ENCODE measurements at places on chromosomes 7 and 10.

- H3K36me3 ChIP-seq: peaks cover 5% of the 10 kb centered on the region
- no peak overlapping the region for H3K4me3 ChIP-seq
- DNase-seq: peak; percentile 89
- H3K4me1 ChIP-seq: no peaks in the 10 kb centered on the region
- H3K27me3 ChIP-seq: no peaks in the 10 kb centered on the region
- H3K27ac ChIP-seq: peak overlapping the region; percentile 75
These were observed 8.4 kb upstream of the PGAM2 start for GRCh38 chr7:44073664-44074348.

- DNase-seq: no peak
- H3K27ac ChIP-seq: no peak overlapping the region
- H3K4me3 ChIP-seq: no peak overlapping the region
These were observed 56.2 kb upstream of the ATP6V0A4 start for GRCh38 chr7:138854115-138854645.

GRCh38 chr10:72563327-72563932 is 62.4 kb downstream of the MICU1 start:
- H3K4me1 ChIP-seq: no peaks in the 10 kb centered on the region
- peak; percentile 73 for DNase-seq
- peak overlapping the region; percentile 35 for H3K27ac ChIP-seq
- peaks cover 22% of the 10 kb centered on the region for H3K36me3 ChIP-seq

GRCh38 chr7:158595068-158595467 is 7.4 kb upstream of the PTPRN2 start:
- no peak overlapping the region for H3K4me3 ChIP-seq
- no peaks in the 10 kb centered on the region for H3K36me3 ChIP-seq
- H3K4me1 ChIP-seq: no peaks in the 10 kb centered on the region
- H3K27me3 ChIP-seq: no peaks in the 10 kb centered on the region
- no peak overlapping the region for H3K27ac ChIP-seq
- DNase-seq: no peak

- no peak overlapping the region for H3K4me3 ChIP-seq
- no peaks in the 10 kb centered on the region for H3K36me3 ChIP-seq
- H3K27ac ChIP-seq: no peak overlapping the region
- H3K4me1 ChIP-seq: no peaks in the 10 kb centered on the region
- no peaks in the 10 kb centered on the region for H3K27me3 ChIP-seq
These were observed 53.9 kb downstream of the MINDY4 start for GRCh38 chr7:30824821-30825720.

GRCh38 chr10:93488956-93489528 is 6.9 kb upstream of the MYOF start:
- DNase-seq: no peak
- no peak overlapping the region for H3K4me3 ChIP-seq
- no peaks in the 10 kb centered on the region for H3K36me3 ChIP-seq
- no peak overlapping the region for H3K27ac ChIP-seq
- H3K4me1 ChIP-seq: no peaks in the 10 kb centered on the region
- peaks cover 2% of the 10 kb centered on the region for H3K27me3 ChIP-seq

DNA sequence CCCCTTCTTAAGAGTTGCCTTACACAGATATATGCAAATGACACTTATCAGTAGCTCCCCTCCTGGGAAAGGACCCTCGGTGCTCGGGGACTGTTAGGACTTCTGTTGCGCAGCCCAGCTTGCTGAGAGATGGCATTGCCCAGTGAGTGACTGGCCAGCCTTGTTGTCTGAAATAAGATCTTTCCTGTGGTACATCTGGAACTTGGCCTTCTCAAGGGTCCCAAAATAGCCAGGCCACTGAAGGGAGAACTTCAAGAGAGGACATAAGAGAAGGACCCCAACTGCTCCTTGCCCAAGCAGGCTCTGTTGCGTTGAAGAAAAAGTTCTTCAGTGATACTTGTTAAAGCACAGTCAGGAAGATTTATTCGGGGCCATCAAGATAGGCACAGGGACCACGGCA is 17.3 kb downstream of the BAG3 start:
- H3K4me1 ChIP-seq: no peaks in the 10 kb centered on the region
- H3K27me3 ChIP-seq: no peaks in the 10 kb centered on the region
- peaks cover 21% of the 10 kb centered on the region for H3K36me3 ChIP-seq
- DNase-seq: no peak
- H3K4me3 ChIP-seq: no peak overlapping the region

GRCh38 chr7:77216181-77216845 is 16.7 kb upstream of the FGL2 start:
- no peak overlapping the region for H3K27ac ChIP-seq
- H3K27me3 ChIP-seq: no peaks in the 10 kb centered on the region
- no peak overlapping the region for H3K4me3 ChIP-seq
- no peak for DNase-seq
- no peaks in the 10 kb centered on the region for H3K4me1 ChIP-seq

- no peak for DNase-seq
- no peaks in the 10 kb centered on the region for H3K27me3 ChIP-seq
- H3K27ac ChIP-seq: peak overlapping the region; percentile 41
- H3K36me3 ChIP-seq: peaks cover 10% of the 10 kb centered on the region
- peaks cover 38% of the 10 kb centered on the region for H3K4me1 ChIP-seq
These were observed 158.9 kb downstream of the ELMO1 start for GRCh38 chr7:37289781-37290180.

- no peaks in the 10 kb centered on the region for H3K27me3 ChIP-seq
- DNase-seq: no peak
- no peak overlapping the region for H3K27ac ChIP-seq
- no peaks in the 10 kb centered on the region for H3K36me3 ChIP-seq
These were observed 184.3 kb upstream of the ITGB1 start for GRCh38 chr10:33142295-33142694.

- peaks cover 7% of the 10 kb centered on the region for H3K4me1 ChIP-seq
- H3K27me3 ChIP-seq: no peaks in the 10 kb centered on the region
- no peak overlapping the region for H3K27ac ChIP-seq
- DNase-seq: no peak
- H3K36me3 ChIP-seq: no peaks in the 10 kb centered on the region
These were observed 121.7 kb upstream of the SVIL start for GRCh38 chr10:29756451-29756850.

DNA sequence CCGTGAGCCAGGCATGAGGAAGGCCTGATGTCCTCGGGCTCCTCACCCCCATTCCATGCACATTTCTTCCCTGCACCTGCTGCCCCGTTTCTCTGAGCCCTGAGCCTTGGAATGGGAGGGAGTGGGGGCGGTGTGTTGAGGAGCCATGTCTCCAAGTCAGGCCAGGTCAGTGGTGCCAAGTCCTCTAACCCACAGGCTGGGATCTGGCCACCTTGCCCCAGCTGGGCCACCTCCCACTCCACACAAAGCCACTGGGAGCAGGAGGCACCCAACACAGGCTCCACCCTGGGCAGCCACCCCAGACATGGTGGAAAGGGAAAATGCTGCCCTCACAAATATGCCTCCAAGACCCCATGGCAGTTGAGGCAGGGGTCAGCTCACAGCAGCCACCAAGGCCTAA is 27.7 kb downstream of the ZCCHC24 start:
- DNase-seq: no peak
- no peaks in the 10 kb centered on the region for H3K36me3 ChIP-seq
- no peaks in the 10 kb centered on the region for H3K27me3 ChIP-seq
- H3K27ac ChIP-seq: no peak overlapping the region
- peaks cover 34% of the 10 kb centered on the region for H3K4me1 ChIP-seq

- no peaks in the 10 kb centered on the region for H3K4me1 ChIP-seq
- no peak overlapping the region for H3K27ac ChIP-seq
- DNase-seq: no peak
- no peaks in the 10 kb centered on the region for H3K36me3 ChIP-seq
- H3K27me3 ChIP-seq: peaks cover 84% of the 10 kb centered on the region
These were observed 7.1 kb upstream of the TFPI2 start for GRCh38 chr7:93897680-93898079.

- peak; percentile 56 for DNase-seq
- H3K4me3 ChIP-seq: no peak overlapping the region
- H3K4me1 ChIP-seq: no peaks in the 10 kb centered on the region
These were observed 43.1 kb upstream of the LBX1 start for GRCh38 chr10:101272229-101272868.

- H3K27me3 ChIP-seq: no peaks in the 10 kb centered on the region
- no peak overlapping the region for H3K27ac ChIP-seq
- no peak for DNase-seq
These were observed 73.2 kb downstream of the OAT start for GRCh38 chr10:124345521-124345920.

DNA sequence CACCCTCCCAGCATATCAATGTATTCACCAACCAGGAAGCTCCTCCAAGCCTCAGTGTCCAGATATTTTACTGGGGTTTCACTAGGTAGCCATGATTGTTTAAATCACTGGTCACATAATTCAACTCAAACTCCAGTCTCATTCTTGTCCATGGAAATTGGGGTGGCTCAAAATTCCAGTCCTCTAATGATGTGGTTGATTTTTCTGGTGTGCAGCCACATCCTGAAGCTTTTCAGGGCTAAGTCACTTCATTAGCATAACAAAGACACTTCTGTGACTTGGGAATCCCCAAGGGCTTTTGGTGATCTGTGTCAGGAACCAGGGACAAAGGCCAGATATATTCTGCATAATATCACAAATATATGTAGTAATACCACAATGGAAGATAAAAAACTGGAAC is 786.9 kb upstream of the IGFBP3 start:
- no peaks in the 10 kb centered on the region for H3K27me3 ChIP-seq
- H3K36me3 ChIP-seq: no peaks in the 10 kb centered on the region
- DNase-seq: no peak

DNA sequence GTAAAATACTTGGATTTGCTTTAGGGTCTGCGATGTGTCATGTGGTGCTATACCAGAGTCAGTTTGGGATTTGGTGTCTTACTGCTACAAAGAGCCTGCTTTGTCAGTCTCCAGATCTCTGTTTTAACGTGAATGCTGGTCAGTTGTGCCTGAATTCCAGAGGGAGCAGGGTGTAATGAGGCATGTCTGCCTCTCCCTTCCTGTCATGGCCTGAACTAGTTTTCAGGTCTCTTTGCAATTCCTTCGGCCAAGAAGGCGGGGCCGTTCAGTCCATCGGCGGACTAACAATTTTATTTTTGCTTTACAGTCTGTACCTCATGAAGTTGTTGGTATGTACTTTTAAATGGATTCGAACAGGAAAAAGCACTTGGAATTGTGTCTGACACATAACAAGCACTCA is 465.1 kb upstream of the ADARB2 start:
- H3K27me3 ChIP-seq: no peaks in the 10 kb centered on the region
- H3K36me3 ChIP-seq: no peaks in the 10 kb centered on the region
- H3K27ac ChIP-seq: no peak overlapping the region
- H3K4me3 ChIP-seq: no peak overlapping the region
- no peak for DNase-seq

DNA sequence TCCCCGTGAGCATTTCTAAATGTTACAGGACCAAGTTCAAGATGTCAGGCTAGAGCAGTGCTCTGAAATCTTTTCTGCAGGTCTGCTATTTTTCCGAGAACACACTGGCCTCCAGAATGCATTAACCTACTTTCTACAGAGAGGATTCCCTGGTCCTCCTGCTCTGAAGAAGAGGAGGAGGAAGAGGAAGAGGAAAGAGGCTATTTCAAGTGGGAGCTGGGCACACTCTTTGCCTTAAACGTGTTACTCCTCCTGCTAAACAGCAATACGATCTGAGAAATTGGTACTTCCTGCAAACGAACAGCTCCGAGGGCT is 157.4 kb downstream of the FRMD4A start:
- peaks cover 5% of the 10 kb centered on the region for H3K4me1 ChIP-seq
- H3K27me3 ChIP-seq: peaks cover 64% of the 10 kb centered on the region
- no peak overlapping the region for H3K27ac ChIP-seq
- no peaks in the 10 kb centered on the region for H3K36me3 ChIP-seq

GRCh38 chr10:14362104-14362503 is 31.4 kb upstream of the FRMD4A start:
- no peak for DNase-seq
- H3K4me1 ChIP-seq: no peaks in the 10 kb centered on the region
- H3K27ac ChIP-seq: no peak overlapping the region
- H3K27me3 ChIP-seq: no peaks in the 10 kb centered on the region
- no peaks in the 10 kb centered on the region for H3K36me3 ChIP-seq

DNA sequence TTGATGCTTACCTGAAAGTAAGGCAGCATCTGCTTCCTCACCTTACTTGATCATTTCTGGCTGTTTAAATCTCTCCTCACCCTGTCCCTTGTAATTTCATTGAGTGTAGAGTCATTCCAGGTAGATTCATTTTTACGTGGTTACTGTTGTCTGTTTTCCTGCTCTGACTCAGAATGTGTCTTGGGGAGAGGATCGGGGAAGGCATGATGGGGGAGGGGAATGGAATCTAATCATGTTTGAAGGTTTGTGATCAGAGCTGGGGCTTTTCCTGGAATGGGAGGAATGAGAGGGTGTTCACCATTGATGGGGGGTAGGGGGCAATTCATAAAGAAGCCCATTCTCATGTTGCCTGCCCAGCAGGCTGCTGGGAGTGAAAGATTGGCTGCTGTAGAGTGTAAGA is 18.7 kb downstream of the SEC24C start:
- DNase-seq: no peak
- H3K36me3 ChIP-seq: peaks cover 66% of the 10 kb centered on the region
- H3K27ac ChIP-seq: no peak overlapping the region
- H3K27me3 ChIP-seq: no peaks in the 10 kb centered on the region
- H3K4me3 ChIP-seq: no peak overlapping the region
- no peaks in the 10 kb centered on the region for H3K4me1 ChIP-seq

- DNase-seq: no peak
- peaks cover 57% of the 10 kb centered on the region for H3K36me3 ChIP-seq
- no peak overlapping the region for H3K27ac ChIP-seq
- no peak overlapping the region for H3K4me3 ChIP-seq
- H3K27me3 ChIP-seq: no peaks in the 10 kb centered on the region
These were observed 14.3 kb downstream of the ZMIZ2 start for GRCh38 chr7:44762726-44763522.

DNA sequence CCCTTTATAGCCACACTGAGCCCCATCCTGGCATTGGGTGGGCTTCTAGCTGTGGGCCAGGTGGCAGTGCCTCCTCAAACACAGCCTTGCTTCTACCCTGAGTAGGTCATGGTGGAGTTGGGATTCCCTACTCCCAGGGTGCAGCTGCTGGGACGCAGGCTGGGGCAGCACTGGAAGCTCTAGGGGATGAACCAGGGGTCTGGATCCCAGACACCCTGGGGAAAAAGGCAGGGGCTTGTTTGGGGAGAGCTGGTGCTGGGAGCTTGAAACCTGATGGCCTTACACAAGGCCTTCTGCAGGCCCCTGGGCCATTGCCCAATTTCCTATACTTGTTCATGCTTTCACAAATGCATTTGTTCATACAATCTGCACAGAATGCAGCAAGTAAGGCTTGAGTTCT is 103.7 kb upstream of the CTBP2 start:
- no peaks in the 10 kb centered on the region for H3K36me3 ChIP-seq
- H3K4me3 ChIP-seq: no peak overlapping the region
- no peak for DNase-seq

GRCh38 chr10:49285232-49285631 is 13.7 kb upstream of the C10orf71 start:
- no peaks in the 10 kb centered on the region for H3K4me1 ChIP-seq
- H3K27ac ChIP-seq: no peak overlapping the region
- no peak overlapping the region for H3K4me3 ChIP-seq
